ENCODE measurements at places on chromosomes 1 and 21.

GRCh38 chr1:41648230-41648629 is 163.7 kb upstream of the EDN2 start:
- no peak for DNase-seq

GRCh38 chr1:90718411-90719329 is 1.6 kb upstream of the BARHL2 start:
- DNase-seq = no peak

DNA sequence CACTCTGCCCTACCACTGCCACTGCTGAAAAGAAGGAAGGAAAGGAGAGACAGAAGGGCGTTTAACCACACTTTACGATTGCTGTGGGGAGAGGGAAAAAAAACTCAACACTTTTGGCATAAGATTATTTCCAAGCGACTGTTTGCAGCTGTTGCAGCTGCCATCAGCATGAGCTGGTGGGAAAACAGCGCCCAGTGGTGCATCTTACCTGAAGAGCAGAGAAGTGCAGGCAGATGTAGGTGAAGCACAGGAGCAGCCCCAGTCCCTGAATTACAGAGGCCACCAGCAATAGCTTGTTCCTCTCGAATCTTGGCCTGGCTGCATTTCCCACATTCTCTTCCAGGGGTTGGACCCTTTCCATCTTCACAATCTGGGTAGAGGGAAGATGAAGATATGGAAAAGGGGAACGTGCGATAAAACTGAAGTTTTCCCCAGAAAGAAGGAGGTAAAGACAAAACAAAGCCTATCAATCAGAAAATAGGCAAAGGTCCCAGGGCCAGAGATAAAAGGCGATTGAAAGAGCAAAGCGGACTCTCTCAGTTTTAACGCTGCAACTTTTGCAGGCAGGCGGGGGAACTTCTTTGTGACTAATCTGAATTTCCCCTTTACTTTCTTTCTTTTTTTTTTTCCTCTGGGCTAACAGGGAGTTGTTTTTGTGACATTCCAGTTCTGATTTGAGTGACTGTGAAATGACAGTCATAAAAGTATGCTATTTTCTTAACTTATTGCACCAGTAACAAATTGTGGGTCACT is at the start of gene TNFSF4:
TNFSF4 (minus strand) TSS at position 516 of the 753 bp plus-strand sequence; CDS start at position 361, 155 bp downstream.
- DNase-seq = no peak

DNA sequence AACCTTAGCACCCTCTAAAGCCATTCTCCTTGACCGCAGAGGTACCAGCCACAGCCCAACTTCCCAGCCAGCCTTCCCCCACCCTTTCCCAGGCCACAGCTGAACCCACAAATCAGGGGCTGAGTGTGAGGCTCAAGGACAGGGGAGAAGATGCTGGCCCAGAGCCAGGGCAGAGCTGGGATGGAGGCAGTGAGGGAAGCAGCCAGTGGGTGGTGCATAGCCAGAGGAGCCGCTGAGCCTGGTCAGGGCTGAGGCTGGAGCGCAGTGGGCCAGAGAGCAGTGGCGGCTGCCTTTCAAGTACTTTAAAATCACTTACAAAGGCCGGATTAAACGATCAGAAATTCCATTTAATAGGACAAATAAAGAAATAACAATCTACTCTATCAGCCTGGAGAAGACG is 36.3 kb downstream of the DMAP1 start:
- DNase-seq = no peak

GRCh38 chr1:211822677-211823407 is 7.7 kb downstream of the LPGAT1 start:
- no peak for DNase-seq

GRCh38 chr1:240122639-240123613 is 31.2 kb downstream of the FMN2 start:
- DNase-seq = no peak

Measured in retinal pigment epithelial cell (primary cell).